ENCODE measurements at places on chromosomes 7 and 10. TPM values are rescaled to one million over a fixed set of nuclear protein-coding genes. Genes with fewer than 3 reads are reported as not detected.

DNA sequence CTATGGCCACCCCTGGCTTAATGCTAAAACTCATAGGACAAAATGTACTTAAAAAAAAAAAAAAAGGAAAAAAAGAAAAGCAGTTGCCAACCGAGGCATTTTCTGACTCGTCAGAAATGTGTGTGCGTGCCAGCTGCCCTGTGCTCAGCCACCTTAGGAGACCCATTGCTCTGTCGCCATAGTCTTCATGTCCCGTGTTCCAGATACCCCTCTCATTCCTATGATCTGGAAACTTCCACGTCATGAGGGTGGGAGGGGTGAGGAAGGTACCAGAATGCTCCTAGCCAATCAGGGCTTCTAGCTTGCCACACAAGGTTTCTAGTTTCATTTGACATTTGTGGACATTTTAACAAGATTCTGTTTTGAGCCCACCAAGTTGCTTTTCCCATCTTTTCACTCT lies 212.9 kb downstream of the TCF7L2 start:
- H3K36me3 ChIP-seq = peaks cover 71% of the 10 kb centered on the region
- no peak overlapping the region for H3K4me3 ChIP-seq
- no peak for DNase-seq
- peaks cover 10% of the 10 kb centered on the region for H3K4me1 ChIP-seq

GRCh38 chr7:42194238-42194637 lies 42.8 kb downstream of the GLI3 start:
- H3K4me3 ChIP-seq = no peak overlapping the region
- no peaks in the 10 kb centered on the region for H3K36me3 ChIP-seq
- H3K4me1 ChIP-seq = peaks cover 3% of the 10 kb centered on the region
- H3K27me3 ChIP-seq = no peaks in the 10 kb centered on the region
- no peak for DNase-seq
- H3K27ac ChIP-seq = no peak overlapping the region

DNA sequence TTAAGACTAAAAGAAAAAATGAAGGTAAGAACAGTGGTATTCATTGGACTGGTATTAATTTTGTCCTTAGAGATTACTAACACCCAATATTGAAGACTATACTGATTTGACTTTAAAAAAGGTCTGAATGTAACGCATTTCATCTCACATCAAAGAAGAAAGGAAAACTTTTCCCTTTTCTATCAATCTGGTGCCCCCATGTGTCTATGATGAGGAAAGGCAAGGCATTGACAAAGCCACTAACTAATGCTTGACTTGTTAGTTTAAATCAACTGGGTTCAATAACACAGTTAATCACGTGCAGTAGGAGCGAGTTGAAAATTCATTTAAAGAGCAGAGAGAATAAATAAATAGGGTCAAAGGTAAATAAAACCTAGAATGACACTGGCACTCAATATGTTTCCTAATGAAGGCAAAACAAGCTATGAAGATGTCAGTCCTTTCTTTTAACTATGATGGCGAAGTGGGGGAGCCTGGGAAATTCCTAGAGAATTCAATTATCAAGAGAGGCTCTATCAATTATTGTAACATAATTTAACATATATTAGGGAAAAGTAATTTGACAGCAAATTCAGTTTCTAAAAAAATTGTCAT lies 180.9 kb downstream of the ANK3 start:
- H3K36me3 ChIP-seq = no peaks in the 10 kb centered on the region
- DNase-seq = no peak
- no peaks in the 10 kb centered on the region for H3K27me3 ChIP-seq
- peaks cover 4% of the 10 kb centered on the region for H3K4me1 ChIP-seq
- H3K27ac ChIP-seq = no peak overlapping the region

GRCh38 chr7:157136372-157136771 lies 2.4 kb upstream of the UBE3C start:
- H3K4me1 ChIP-seq = no peaks in the 10 kb centered on the region
- peaks cover under 1% of the 10 kb centered on the region for H3K36me3 ChIP-seq
- no peaks in the 10 kb centered on the region for H3K27me3 ChIP-seq
- DNase-seq = no peak
- no peak overlapping the region for H3K27ac ChIP-seq

DNA sequence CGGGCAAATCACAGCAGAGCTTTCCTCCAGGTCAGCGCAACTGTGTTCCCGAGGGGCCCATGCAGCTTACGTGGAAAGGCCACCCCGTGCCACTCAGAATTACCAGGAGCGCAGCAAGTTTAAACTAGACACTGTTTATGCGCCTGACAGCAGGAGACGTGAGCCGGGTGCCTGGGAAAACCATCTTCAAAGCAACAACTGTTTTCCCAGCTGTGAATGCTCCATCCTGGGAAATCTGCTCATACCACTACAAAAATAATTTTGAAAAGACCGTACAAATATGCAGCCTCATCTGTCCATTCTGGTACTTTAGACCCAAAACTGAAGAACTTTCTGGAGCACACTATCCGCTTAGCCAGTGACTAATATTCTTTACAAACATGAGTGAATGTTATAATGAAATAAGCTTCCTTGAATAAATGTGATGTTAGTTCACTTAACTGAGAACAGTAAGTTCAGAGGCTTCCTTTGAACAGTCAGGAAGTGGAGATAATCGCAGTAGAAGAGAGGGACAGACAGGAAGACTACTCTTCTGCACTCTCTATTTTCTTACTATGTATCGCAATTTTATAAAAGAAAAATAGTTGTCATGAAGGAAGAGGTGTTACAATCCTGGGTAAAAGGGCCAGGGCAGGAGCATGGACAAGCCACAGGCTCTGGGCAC lies 16.7 kb downstream of the GPER1 start:
- no peak overlapping the region for H3K4me3 ChIP-seq
- no peak overlapping the region for H3K27ac ChIP-seq
- no peaks in the 10 kb centered on the region for H3K36me3 ChIP-seq
- no peaks in the 10 kb centered on the region for H3K27me3 ChIP-seq
- H3K4me1 ChIP-seq = no peaks in the 10 kb centered on the region

GRCh38 chr10:132333386-132333785 lies 1.4 kb downstream of the LRRC27 start:
- no peaks in the 10 kb centered on the region for H3K27me3 ChIP-seq
- peaks cover 16% of the 10 kb centered on the region for H3K4me1 ChIP-seq
- no peak overlapping the region for H3K27ac ChIP-seq
- no peak for DNase-seq
- no peak overlapping the region for H3K4me3 ChIP-seq
- H3K36me3 ChIP-seq = no peaks in the 10 kb centered on the region

DNA sequence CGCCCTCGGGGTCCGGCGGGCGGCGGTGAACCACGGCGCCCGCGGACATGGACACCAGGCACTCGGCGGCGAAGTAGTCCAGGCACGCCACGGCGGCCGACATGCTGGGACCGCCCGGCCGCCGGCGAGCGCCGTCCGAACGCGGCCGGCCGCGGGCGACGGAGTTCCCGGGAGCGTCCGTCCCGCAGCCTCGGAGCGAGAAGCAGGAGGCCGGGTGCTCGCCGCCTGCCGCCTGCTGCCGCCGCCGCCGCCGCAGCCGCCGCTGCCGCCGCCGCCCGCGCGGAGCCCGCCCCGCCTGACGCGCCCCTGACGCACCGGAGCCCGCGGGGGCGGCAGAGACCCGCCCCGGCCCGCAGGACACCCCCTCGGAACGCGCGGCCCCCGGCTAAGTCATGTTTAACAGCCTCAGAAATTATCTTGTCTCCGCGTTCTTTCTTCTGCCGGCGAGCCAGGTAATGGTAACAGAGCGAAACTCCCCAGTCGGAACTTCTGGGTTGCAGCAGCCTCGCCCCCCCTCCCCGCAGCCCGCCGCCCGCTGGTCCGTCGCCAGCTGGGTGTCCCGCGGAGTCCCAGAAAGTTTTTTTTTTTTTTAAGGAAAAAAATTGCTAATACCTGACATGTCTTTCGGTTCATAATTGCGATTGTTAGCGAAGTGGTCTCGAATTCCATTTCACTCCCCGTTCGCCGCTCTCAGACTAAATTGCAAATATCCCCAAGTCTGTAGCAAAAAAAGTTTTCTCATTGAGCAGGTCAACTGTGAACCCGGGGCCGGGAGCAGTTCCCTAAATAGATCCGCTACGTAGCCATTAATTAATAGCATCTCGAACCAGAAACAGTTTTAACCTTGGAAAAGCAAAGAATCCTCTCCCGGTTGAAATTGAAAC lies at the start of gene KLF14:
Gene KLF14, minus strand, starts transcription at position 277 of the 884 bp plus-strand sequence. Its CDS starts 174 bp downstream, at position 103.
- peaks cover 43% of the 10 kb centered on the region for H3K27me3 ChIP-seq
- H3K4me1 ChIP-seq = no peaks in the 10 kb centered on the region
- no peak for DNase-seq
- H3K36me3 ChIP-seq = no peaks in the 10 kb centered on the region
- no peak within 1 kb of the TSS for H3K27ac ChIP-seq

The TBATA gene
- not detected for polyA plus RNA-seq

The FBXL13 gene
- 1.2 TPM for polyA plus RNA-seq

The GATA3 gene
- 0.02 TPM for polyA plus RNA-seq

The CCDC172 gene
- 1.1 TPM for polyA plus RNA-seq

The GNAT3 gene
- not detected for polyA plus RNA-seq

Measured in H1 (cell line).